ENCODE measurements at places on chromosomes 2 and 18.

GRCh38 chr18:331221-331821 is 63.5 kb upstream of the THOC1 start:
- DNase-seq = peak; percentile 11

DNA sequence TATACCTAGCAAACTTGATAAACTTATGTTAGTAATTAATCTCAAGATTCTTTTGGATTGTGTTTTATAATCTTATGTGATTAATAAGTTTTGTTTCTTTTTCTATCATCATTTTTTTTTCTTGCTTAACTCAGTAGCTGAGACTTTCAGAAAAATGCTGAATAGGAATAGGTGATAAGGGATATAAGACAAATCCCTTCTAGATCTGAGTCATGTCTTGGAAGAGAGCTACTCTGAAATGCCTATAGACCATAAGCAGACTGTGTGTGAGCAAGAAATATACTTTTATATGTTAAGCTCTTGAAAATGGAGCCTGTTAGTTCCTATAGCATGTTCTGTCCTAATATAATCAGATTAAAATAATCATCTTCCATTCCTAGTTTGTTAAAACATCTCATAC is 29.6 kb downstream of the CYBRD1 start:
- DNase-seq = no peak

DNA sequence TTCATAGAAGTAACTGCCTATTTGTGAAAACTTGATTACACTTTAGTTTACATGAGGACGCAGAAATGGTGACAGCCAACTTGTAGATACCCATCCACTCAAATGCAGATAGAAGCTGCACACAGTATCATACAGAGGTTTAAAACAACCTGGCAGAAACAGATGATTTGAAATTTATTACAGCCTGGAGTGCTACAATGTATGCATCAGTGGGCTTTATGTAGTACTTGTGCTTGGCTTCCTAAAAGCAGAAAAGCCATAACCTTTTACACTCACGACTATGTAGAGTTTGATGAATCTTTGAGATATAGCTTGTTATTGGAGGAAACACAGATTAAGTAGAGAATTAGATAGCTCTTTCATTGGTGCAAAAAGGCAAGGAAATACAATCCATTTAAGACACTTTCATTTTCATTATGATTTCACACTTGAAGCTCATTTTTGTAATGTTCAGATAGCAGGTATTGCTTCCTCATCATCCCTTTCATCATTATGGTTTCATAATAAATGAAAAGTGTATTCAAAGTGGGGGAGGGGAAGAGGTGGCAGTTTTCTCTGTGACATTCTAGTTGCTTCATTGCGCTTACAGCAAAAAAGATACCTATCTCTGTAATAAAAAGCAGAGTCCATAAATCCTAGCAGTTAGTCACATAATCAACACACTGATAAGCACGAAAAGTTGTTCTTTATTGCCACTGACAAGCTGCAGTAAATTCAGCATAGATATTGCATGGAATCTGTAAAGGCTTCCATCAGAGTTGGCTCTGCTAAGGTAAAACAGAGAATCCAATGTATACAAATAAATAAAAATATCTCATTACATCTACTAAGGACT is 789.8 kb upstream of the FSHR start:
- DNase-seq = no peak

DNA sequence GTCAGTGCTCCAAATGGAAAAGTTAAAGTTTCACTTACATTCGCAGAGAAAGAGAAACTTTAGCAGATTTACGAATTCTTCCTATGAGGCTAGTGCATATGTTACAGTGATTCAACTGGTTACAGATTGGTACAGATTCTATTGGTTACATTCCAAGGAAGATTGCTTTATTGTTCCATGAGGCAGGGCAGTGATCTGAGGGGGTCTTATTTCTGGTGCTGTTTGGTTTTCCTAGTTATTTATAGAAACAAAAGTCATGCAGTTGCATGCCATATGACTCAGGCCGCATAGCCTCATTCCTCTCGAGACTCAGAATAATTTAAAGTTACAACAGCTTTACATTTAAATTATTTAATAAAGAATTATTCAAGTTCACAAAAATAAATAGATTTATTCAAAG is 385.4 kb upstream of the SYT4 start:
- DNase-seq = no peak

GRCh38 chr2:15750433-15750814 is 158.8 kb downstream of the DDX1 start:
- no peak for DNase-seq

DNA sequence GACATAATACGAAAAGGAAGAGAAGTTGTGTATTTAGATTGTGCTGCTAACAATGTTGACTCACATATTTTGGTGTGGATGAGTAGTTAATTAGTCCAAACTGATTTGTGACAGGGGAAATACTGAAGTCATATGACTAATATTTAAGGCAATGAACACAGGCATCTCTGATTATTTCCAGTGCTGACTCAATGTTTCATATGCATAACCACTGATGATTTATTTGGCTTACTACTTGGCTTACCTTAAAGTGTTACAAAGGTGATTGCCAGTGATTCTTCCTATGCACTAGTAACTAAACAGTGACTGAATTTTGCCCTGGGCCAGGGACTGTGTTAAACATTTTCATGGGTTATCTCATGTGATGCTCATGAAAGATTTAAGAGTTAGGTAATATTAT is 722.6 kb downstream of the METTL4 start:
- no peak for DNase-seq

DNA sequence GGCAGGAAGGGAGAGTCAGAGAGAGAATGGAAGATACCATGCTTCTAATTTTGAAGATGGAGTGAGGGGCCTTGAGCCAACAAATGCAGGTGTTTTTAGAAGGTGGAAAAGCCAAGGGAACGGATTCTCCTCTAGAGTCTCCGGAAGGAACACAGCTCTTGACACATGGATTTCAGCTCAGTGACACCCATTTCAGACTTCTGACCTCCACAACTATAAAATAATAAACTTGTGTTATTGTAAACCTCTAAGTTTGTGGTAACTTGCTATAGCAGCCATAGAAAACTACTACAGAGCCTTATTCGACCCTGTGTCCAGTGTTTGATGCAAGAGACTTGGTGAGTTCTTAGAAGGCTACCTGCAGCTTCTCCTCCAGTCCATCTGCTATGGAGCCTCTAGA is 7.8 kb downstream of the IL1F10 start:
- no peak for DNase-seq

Data from C1 segment of cervical spinal cord (tissue), 14 donors.